ENCODE measurements at places on chromosomes 2 and 18.

GRCh38 chr2:20585710-20586594 is 64.9 kb downstream of the HS1BP3 start:
- no peak for DNase-seq

DNA sequence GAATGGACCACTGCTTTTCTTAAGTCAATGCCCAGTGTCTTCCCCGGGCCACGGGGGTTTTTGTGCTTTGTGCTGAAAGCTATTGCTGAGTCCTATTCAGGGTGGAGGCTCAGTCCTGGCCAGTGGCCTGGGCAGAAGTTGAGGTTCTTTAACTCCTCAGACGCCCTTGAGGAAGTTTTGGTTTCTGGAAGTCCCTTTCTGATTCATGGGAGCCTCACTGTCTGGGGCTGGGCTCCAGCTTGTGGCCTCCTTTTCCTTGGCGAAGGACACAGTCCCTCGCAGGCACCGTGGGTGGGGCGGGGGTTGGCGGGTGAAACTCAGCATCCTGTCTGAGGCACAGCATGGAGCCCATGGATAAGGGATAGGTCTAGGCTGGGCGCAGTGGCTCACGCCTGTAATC is 465.2 kb upstream of the HS6ST1 start:
- no peak for DNase-seq

GRCh38 chr18:22558945-22559385 is 141.2 kb upstream of the CTAGE1 start:
- no peak for DNase-seq

DNA sequence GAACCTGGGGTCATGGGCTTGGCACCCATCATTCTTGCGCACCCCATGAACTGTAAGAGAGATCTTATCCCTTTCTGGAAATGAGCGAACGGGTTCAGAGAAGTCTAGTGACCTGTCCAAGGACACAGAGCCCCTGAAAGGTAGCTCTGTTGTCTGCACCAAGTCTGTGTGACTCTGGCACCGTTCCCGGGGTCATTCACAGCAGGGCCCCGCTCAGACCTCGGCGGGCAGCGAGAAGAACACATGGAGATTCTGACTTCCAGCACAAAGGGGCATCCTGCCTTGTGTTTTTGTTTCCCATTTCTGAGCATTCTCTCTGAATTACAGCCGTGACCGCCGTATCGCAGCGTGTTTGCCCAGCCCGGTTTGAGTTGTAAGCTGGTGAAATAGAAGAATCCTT is 231.7 kb downstream of the KLHL29 start:
- no peak for DNase-seq

DNA sequence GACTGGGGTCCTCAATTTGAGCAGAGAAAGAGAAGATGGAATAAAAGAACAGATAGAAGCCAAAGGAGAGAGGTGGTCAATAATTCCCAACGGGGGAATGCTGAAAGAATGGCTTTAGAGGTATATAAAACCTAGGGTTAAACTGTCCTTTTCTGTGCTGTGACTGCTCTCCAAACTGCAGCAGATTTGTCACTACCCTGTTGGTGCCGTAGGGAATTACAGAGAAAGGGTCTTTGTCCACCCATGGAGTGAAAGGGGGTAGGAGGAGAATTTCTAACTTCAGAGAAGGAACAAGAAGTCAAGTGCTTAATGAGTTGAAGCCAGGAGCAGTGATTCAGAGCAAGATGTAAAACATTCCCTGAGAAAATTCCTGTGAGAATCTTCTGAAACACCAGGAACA is 486.5 kb downstream of the NUP35 start:
- no peak for DNase-seq
